Stimulated activated CD4-positive, alpha-beta T cell treated with anti-CD3 and anti-CD28 coated beads, TNF-alpha, amount 100 ng/mL, for 48 hours (primary cell): ENCODE measurements at places on chromosomes 7 and 10.

DNA sequence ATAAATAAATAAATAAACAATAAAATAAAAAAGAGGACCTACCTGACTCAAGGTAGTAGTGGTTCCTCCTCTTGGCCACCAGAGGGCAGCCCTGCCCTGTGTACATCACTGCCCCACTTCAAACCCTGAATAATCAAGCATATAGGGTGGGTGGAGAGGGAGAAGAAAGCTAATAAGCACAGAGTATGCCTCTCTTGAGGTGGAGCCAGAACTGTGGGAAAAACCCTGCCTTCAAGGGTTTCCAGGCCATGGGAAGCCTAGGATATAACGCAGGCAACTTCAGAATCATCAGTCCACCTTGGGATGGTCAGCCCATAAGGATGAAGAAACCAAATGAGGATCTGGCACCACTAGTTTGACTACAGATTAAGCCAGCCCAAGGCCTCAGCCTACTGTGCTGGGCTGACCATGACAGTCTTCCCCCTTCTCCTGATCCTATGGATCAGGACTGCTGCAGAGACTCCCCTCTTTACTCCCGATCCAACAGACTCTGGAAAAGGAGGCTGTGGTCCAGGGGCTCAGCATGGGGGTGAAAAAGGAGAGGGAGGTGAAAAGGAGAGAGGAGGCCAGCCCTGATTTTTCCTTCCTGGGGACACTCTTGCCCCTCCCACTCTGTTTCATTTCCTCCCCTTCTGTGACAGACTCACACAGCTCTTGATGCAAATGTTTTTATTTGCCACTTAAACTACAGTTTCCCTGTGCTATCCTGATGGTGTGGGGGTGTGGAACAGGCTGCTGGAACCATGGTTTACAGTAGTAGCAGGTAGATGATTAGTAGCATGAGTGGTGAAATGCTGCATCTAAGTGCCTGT lies 10.1 kb downstream of the AVPI1 start:
- no peak for DNase-seq

DNA sequence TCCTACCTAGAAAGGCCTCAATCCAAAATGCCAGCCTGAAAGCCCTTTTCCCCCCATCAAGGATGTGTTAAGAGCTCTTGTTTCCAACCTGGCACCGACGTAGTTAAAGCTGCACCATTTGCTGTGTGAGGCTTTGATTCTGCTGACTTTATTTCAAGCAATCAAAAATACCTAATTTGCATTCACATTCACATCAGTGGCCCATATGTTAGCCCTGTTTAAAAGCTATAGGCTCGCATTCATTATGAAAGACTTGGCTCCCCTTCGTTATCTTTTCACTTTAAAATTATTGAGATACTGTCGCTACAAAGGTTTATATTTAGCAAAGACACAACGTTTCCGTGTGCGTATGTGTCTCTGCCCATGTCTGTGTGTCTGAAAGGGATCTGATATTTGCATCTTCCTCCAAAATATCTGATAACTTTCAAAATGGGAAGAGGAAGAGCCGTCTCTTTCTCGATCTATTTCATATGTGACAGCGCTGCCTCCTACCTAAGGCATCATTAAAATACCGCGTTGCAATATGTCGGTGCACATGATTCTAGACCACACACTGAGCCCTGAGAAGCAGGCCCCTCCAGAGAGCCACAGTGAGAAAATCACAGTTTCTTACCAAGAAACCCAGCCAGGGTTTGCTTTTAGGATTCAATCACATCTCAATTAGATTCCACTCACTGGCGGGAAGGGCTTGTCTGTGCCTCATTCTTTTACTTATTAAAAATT lies 57.1 kb upstream of the ITPRID1 start:
- DNase-seq: no peak

GRCh38 chr7:26843705-26844104 lies 20.7 kb downstream of the SKAP2 start:
- DNase-seq: no peak

DNA sequence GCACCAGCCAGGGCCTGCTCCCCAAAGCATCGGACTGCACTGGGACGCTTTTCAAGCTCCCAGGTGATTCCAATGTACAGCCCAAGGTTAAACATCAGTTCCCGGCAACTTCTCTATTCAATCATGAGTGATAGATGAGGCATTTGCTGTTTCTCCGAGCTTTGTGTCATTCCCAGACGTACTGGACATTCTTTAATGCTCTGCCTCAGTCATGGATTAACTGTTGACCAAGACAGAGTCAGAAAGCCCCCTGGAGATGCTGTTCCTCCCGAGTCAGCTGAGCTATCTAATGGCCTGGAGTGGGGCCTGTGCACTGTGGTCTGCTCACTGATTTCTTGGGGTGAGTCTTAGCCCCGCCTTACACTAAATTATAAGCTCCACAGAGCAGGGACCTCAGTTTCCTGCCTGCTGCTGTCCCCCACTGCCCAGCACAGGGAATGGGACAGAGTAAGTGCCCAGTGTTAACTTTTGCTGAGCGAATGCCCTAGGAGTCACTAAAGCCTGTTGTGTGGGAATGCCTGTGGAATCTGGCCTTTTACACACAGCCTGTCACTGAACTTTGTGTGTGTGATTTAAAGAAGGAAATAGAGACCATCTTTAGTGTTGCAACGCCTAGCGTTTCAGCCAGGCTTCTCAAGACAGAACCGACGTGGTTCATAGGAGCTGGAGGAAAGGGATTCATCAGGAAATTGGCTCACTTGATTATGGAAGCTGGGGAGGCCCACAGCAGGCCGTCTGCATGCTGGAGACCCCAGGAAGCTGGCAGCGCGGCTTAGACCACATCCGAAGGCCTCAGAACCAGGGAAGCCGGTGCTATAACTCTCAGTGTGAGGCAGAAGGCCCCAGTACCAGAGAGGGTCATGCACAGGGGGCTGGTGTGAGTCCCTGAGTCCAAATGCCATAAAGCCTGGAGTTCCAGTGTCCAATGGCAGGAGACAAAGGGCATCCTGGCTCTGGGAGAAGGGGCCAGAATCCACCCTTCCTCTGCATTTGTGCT lies 29.3 kb upstream of the RNF32 start:
- no peak for DNase-seq

DNA sequence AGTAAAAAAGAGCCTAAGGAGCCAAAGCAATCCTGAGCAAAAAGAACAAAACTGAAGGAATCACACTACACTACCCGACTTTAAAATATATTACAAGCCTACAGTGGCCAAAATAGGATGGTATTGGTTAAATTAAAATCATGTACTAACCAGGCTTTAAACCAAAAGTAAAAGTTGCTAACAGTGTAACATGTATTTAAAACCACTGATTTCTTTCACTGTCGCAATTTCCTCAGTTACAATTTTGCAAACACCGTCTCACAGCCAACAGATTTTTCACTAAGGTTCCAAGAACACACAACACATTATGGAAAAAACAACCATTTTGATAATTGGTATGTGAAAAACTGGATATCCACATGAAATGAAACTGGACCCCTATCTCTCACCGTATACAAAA lies 74.0 kb downstream of the JMJD1C start:
- no peak for DNase-seq

DNA sequence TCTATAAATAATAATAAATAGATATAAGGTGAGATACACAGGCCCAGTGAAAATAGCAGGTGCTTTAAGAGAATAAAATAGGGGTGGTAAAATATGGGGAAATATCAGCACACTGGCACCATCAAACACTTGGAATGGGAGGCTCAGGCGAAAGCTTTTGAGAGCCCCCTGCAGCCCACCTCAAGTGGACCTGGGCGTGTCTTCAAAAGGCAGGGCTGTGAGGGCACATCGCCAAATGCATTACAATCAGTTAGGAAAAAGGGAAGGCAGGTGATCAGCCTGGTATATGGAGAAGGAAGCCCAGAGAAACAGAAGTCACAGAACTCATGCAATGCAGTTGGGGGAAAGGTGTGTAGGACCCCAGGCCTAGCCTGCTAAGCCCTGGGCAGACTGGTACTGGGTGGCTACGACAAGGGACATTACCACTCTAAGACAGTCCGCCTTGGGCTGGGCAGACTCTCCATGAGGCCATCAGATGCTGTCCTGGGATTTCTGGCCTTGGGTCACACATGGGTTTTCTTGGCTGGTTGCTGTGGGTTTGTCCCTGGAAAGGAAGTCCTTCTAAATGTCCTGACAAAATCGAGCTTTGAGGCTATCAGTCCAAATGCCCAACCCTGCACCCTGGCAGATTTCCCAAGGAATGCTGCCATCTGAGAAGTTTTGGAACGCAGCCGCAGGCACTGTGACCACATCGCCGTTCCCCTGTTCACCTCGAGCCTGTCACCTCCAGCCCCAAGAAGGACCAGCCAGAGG lies 330.6 kb downstream of the GRID1 start:
- no peak for DNase-seq

GRCh38 chr10:102240467-102241031 lies 763 bp downstream of the PITX3 start:
- DNase-seq: no peak

DNA sequence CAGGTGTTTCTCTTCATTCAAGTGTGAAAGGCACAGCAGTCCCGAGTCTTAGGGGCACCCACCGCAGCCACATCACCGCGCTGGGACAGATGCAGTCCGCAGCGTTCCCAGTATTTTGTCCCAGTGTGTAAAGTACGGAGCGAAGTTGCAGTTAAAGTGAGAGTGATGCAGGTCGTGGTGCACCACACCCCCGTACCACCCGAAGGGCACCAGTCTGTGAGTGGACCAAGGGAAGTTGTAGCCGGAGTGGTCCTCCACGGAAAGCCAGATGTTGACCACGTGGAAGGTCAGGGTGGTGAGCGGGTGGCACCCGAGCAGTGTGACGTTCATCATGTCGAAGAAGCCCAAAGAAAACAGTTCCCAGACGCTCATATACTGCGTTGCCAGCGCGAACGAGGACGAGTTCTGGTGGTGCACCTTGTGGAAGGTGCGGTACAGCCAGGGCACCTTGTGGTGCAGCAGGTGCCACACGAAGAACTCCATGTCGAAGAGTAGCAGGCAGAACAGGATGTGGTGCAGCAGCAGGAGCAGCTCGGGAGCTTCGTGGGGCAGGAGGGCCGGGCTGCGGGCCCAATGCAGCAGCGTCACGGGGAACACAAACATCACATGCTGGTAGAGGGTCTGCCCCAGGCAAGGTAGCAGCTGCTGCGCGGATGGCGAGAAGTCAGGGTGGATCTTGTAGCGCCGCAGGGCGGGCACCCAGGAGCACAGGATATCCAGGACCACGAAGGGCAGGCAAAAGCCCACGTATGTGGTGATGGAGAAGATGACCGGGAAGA lies 526 bp downstream of the CH25H start:
- no peak for DNase-seq

GRCh38 chr10:33524041-33524440 lies 189.6 kb upstream of the NRP1 start:
- no peak for DNase-seq

- DNase-seq: no peak
Measured at GRCh38 chr10:7826971-7827370, 8.7 kb downstream of the TAF3 start.

- no peak for DNase-seq
Measured at GRCh38 chr10:72509206-72509799, 116.6 kb downstream of the MICU1 start.
